ENCODE measurements at places on chromosomes 4 and X.

DNA sequence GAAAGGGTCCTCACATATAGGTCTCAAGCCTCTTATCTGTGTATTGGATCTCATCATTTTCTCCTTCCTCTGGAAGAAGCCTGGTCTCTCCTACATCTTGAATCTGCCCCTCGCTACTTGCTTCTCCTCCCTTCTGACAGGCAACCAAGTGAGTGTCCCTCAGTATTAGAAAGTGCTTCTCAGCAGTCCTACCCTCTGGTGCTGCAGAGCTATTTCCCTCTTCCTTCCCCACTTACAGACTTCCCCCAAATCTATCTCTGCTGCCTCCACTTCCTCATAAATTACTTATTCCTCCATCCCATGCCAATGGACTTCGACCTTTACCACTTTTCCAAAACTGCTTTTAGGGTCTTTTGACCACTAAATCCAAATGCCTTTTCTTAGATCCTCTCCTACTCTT, 129.1 kb upstream of the NAP1L5 start:
- DNase-seq: peak; percentile 5

DNA sequence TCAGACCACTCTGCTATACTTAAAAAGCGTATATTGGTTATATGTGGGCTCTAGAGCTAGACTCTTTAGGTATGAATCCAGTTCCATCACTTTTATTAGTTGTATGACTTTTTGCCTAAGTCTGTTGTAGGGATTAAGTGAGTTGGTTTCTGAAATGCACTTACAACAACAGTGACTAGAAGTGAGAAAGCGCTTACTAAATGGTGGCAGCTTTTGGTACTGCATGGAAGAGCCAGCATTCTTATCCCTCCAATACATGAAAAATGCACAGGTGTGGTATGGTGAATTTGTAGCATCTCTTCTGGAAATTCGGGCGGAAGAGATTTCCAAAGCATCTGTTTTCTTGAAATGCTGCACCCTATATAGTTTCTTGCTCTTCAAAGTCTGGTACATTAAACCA, 117.1 kb downstream of the SPANXA1 start:
- no peak for DNase-seq

DNA sequence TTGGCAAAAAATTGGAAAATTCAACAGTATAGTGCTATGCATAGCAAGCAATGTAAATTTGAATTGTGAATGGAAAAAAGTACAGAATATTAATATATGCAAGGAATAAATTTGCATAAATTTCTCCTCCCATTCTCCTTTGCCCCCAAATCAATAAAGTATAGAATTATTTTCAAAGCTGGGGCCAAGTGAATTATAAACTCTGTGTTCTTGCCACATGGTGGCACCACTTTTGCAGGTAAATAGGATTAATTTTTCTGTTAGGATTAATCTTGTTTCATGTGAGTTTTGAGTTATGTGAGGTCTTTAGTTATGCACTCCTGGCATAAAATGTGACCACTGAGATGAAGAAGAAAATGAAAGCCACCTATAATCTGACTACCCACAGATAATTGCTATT, 19.9 kb downstream of the COPS4 start:
- DNase-seq: no peak

DNA sequence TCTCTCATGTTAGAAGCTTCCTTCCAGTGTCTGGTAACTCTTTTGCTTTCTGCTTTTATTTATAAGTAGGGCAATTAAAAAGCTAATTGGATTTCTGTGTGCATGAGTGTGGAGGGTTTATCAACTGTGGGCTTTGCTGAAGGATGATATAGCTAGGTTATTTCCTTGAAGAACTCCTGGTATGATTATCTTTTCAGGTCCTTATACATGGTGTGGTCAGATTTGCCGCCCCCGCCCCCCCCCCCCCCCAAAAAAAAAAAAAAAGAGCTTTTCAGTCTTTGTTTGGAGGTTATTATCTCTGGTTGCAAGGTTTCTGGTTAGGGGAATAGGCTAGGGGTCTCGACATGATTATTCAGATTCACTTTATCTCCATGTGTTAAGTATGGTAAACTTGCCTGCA, 35.9 kb downstream of the MOB1B start:
- no peak for DNase-seq

DNA sequence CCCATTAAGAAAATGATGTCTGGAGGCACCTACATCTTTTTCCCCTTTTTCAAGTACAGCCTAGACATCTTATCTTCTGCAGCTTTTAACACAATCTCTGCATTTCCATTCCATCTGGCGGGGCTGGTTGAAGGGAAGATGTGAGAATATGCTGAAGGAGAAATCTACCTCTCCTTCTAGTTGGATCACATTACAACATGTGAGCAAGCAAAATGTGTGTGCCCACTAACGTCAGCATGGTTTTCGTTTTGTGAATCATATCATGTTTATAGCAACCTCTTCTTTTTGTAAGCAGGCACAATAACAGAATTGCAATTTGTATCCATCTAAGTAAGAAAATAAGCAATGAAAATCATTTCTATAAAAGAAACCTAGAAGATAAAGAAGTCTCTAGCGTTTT, 28.9 kb upstream of the MID1 start:
- DNase-seq: no peak

DNA sequence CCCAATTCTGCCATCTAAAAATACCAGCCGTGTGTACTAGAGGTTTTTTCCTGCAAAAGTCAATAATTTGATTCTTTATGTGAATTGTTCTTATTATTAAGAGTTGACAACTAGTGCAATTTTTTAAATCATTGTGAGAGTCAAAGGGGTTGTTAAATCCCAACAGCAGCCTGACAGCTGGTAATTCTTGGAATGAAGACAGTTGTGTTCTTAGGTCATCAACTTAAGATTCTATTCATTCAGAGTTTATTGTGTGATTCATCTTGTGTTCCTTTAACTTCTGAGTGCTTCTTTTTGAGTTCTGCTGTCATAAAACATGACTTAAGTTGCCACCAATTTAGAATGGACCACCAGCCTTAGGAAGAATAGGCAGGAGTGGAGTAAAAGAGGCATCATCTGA, 329.0 kb downstream of the NAF1 start:
- no peak for DNase-seq

- no peak for DNase-seq
These were observed 375.3 kb downstream of the IDS start for GRCh38 chrX:149129767-149130166.

DNA sequence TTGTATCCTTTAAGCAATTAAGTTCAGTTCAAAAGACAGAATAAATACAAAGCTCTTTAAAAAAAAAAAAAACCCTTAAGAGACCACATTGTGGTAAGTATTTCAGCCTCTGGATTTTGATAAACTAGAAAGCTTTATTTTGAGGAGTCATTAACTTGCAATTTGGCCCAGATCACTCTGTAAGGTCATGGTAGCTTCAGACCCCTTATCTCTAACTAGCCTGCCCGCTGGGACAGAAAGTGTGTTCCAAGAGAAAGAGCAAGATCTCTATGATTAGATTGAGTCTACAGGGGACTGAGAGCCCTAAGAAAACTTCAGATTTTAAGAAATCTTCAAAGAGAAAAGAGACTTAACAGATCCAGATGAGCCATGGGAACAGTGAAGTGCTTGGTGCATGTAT, 45.6 kb downstream of the GALNT7 start:
- DNase-seq: no peak

GRCh38 chr4:48698029-48698971, 81.8 kb downstream of the FRYL start:
- DNase-seq: peak; percentile 83
